GM03348 (cell line): ENCODE measurements at places on chromosomes 3 and 15.

DNA sequence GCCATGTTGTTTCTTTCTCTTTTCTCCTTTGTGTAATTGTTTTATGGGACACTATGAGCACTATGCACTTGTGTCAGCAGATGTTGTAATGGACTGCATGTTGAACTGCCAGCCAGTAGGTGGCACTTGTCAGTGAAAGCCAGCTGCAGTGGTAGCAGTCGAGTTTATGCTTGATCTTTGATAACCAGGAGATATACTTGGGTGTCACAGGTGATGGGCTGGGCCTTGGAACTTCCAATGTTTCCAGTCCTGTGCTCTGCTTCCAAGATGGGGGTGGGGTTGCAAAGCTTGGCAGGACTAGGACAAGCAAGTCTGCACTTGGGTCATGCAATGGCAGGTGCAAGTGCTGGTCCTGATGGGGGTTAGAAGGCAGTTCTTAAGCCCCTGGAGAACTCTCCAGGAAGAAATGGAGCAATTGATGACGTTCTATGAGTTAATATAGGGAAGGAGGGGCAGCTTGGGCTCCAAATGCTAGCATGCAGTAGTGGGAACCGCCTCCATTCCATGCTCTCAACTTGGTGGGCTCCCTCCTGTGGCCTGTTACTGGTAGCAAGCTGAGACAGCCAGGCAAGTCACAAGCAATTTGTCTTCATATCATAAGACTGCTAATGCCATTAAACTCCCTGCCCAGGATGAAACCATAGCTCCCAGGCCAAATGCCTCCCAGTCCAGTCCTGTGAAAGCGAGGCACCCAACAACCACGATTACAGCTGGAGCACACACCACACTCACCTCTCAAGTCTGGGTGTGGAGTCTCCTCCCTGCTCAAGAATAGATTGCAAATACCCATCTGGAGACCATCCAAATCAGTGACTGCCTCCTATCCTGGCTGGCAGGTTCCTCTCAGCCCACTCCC is 287.2 kb downstream of the CGGBP1 start:
- peak; percentile 44 for DNase-seq

DNA sequence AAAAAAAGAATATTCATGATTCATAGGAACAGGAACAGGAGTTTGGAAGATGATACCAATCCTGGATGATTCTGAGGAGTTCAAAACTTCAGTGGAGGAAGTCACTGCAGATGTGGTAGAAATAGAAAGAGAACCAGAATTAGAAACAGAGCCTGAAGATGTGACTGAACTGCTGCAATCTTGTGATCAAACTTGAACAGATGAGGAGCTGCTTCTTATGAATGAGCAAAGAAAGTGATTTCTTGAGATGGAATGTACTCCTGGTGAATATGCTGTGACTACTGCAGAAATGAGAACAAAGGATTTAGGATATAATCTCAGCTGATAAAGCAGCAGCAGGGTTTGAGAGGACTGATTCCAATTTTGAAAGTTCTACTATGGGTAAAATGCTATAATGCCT is 72.7 kb downstream of the GSK3B start:
- peak; percentile 7 for DNase-seq

DNA sequence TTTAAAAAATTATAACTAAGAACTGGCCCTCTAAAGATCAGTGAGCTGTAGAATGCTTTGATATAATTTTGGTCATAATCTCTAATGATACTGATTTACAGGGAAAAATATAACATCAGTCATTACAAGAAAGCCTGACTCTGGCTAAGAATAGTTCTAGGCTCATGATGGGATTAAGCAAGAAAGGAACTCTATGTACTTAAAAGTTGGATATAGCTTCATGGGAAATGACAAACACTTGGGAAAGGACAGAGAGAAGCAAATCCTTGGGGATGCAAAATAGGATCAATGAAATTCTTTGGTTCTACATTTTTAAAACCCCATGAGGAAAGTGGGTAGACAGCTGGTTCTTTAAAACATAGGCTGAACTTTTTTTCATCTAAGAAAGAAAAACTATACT is 472.7 kb upstream of the NR2F2 start:
- no peak for DNase-seq

GRCh38 chr3:131880948-131881347 is 153.9 kb downstream of the CPNE4 start:
- no peak for DNase-seq

DNA sequence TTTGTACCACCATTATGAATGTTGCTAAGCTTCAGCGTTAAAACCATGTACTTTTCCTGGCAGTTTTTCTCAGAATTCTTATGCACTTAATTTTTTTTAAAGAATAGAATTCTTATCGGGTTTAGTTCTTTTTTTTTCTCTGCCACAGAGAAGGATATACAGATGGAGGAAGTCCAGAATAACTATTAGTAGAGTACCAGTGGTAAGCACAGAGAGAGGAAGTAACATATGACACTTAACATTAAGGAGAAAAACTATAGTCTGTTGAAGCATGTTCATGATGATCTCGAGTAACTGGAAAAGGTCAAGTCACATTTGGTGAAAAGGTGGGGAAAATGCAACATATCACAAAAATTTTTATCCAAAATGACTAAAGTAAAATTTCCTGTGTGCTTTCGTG is 68.9 kb downstream of the RNF13 start:
- DNase-seq: no peak
